ENCODE measurements at places on chromosomes 2 and 18.

DNA sequence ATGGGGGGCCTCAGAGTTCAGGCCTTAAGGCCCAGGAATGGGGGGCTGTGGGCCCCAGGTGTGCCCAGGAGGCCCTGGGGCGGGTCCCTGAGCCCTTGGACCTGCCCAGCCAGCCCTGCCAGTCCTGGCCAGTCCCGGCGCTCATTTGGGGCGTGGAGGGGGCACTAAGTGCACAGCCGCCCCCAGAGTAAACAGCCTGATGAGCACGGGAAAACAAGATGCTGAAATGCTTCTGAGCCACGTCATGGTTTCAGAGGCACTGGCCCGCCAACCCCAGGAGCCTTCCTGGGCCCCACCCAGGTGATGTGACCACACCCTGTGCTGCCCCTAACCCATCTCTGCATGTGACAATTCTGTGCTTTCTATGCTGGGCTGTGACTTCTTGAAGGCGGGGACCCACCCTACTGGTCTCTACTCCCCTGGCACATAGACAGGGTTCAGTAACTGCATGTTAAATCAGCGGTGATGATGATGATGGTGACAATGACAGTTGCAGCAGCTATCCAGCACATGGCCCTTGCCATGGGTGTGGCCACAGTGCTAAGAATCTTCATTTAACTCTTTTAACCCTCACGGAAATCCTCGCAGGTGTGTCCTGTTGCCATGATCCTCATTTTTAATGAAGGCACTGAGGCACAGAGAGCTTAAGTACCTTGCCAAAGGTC lies 28.1 kb upstream of the ASPRV1 start:
- DNase-seq, result no peak

GRCh38 chr2:200383380-200384110 lies 77.1 kb downstream of the SPATS2L start:
- no peak for DNase-seq

DNA sequence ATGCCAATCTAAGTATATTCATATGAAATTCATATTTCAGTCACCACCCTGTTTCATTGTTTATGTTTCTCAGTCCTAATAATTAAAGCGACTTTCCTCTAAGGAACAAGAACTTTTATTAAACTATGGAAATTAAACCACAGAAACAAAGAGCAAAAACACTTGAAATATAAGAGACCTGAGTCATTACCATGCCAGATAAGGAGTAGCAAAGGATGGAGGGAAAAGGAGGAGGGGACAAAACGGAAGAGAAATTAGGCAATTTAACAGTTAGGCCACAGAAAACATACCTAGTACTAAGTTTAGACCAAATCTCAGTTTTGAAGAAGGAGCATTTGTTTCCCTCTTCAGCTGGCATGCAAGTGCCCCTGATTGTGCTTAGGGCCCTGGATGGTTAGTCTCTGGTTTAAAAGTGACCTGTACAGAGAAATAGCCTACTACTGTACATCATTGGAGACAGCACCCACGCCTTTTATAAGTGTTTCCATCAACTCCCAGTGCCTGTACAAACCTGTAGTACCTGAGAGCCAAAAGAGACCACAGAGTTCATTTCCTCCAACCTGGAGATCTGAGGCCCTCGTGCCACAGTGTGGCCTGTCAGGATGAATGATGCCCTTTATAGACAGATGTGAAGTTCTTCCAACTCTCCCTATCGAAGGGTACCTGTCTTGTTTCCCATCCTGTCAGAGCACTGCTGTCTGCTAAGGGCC lies 74.5 kb downstream of the SPATS2L start:
- no peak for DNase-seq

- DNase-seq, result no peak
Observed at GRCh38 chr2:138724327-138724726, 55.9 kb downstream of the NXPH2 start.

DNA sequence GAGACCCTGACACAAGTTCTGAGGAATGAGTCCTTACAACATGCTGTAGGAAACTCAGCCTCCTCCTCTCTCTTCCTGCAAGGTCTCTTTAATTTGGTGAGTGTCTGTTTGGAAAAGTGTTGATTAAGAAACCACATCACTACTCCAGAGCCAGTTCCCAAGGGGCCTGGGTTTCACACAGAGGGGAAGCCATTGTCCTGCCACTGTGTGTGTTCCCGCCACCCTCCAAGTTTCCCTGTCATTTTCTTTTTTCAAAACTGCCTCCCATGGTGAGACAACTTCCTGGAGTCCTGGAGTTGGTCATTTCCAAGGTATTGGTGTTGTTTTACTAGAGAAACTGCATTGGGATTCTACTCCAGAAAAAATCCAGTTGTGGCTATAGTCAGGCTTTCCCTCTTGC lies 232.0 kb upstream of the PARD3B start:
- DNase-seq, result no peak

DNA sequence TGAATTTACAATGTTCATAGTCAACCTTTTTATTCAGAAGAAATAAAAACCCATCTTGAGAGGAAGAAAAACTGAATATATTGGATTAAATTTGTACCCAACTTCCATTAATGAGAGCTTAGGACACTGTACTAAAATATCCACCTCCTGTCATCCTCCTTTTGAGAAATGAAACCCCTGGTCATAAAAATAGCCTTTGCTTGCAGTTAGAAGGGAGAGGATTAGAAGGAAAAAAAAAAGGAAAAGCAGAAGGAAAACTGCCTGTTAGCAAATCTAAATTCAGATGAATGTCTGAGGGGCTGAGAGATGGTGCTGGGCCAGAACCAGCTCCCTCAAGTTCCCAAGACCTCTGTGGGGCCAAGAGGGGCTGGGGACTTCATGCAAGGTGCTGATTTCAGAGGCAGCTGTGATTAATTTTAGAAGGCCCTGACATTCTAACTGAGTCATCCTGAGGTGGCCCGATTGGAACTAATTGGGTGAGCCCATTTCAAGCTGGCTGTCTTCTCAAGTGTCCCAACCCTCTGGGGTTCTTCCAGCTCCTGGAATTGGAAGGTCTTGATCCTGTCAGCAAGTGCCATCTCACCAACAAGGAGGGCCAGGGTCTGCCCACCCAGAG lies 38.4 kb upstream of the BIN1 start:
- no peak for DNase-seq

DNA sequence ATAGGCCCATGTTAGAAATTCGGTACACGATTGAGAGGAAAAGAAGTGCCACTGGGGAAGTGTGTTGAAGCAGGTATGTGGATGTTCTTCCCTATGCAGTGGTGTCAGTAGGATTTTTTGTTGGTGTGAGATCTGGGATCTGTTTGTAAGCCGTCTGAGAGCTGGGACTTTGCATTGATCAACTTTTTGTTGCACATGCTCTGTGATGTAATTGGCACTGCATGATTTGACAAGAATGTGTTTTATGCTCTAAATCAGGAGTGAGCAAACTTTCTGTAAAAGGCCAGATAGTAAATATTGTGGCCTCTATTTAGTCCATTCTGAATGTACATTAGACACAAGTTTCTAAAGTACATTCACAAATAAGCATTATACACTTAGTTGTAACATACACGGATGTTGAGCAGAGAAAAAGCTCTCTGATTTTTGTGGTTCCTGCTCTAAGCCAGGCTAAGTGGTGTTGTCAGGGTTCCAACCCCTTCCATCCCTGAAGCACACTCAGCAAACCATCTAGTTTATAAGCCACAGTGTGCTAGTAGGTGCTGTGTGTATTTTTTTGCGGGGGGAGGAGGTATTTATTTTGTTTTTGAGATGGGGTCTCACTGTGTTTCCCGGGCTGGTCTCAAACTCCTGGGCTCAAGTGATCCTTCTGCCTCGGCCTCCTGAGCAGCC lies 235.6 kb downstream of the NEDD4L start:
- no peak for DNase-seq

DNA sequence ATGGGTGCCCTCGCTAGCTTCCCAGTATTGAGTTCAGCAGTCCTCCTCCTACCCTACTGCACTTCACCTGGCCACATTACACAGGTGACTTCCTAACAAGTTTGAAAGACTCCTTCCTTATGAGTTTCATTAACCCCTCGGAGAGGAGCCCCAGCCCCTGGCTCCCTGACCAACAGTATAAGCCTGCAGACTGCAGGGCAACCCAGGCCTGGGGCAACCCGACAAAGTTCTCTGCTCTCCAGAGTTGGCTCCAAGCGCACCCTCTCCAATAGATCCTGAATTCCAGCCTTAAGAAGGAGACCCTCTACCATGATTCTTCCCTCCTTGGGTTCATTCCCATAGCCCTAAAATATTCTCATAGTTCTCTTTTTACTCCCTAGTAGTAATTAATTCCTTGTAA lies 1162.8 kb upstream of the TMEFF2 start:
- DNase-seq, result no peak

DNA sequence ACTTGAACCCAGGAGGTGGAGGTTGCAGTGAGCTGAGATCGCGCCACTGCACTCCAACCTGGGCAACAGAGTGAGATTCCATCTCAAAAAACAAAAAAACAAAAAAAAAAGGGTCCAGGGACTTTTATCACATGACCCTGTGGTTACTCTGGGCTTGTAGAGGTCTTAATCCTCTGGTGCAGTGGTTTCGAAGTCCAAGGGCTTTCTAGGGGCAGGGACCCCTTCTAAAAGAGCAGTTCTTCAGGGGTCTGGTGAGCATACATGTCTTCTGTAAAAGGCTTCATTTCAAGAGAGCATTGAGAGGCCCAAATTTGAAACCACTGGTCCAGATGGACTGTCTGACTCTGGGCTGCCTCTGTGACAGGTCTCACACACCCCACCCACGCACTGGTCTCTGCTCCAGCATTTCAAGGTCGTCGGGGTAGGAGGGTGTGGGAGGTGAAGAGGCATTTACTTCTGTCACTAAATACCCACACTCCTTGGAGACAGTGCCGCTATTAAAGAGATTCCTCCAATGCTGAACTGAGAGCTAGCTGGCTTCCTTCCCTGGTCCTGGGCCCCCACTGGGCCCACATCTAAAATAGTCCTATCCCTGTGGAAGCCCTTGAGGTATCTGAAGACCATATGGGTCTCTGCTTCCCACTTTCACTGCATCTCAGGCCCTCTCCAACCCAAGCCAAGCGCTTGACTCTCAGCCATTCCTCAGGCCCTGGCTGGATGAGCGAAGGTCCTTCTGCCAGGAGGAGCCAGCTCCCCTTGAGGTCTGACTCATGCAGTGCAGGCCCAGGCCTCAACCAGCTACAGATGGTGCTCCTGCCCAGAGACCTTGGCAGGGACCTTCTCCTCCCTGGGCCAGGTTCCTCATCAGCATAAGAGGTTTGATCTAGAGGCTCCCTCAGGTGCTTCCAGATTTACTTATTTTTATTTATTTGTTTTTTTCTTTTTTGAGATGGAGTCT lies 44.8 kb downstream of the PAX8 start:
- DNase-seq, result no peak

DNA sequence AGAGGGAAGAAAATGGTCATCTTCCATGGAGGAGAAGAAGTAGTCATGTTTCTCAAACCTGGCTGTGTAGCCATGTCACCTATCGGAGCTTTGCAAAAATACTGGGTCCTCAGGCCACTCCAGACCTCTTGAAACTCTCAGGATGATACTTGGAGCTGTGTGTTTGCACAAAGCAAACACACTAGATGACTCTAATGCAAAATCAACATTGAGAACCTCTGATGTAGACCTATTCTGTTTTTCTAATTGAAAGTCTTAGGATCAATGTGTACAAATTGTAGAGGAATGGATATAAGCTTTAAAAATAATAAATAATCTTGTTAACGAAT lies 444.3 kb downstream of the RND3 start:
- no peak for DNase-seq

DNA sequence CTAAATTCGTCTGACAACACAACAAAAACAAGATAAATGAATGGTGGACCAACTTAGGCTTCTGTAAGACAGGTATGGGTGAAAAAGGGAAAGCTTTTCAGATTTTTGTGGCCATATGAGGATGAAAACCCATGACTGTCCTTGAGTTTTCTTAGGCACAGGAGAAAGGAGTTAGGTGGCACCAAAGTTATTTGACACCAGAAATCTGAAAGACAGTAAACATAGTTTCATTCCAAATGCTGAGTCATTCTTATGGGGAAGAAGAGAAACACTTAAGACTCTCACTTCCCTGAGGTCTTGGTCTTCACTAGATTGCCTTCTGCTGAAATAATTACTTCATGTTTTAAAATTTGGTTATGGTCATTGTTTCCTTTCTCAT lies 5.2 kb upstream of the GPD2 start:
- no peak for DNase-seq

DNA sequence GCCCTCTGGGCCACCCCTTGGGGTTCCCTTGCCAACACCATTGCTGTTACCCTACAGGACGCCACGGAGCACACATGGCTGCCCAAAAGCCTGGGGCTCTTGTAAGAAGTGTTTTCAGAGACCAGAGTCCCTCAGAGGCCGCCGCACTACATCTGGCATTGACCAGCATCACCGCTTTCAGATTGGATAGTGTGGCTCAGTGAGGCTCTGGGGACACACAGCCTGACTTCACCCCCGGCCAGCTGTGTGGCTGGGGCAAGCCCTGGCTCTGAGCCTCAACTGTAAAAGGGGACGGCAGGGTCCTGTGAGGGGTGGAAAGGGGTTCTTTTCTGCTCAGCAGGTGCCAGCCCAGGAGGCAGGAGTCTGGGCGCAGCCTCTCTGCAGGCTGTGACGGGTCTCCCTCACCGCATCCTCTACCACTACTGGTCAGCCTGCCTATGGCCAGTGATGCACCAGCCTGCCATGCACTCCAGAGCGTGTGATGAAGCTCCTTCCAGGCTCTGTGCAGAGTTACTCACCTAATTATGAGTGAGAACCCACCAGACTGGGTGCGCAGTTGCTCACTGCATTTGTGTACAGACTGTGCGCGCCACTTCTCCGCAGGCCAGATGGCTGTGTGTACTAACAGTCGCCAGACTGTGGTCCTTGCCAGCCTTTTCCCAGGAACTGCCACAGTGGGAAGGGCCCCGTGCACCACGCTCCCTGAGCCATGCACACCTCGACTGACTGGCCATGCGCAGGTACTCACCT lies 10.7 kb upstream of the OTOF start:
- DNase-seq, result no peak

- DNase-seq, result no peak
Observed at GRCh38 chr18:55477499-55477859, 110.5 kb downstream of the TCF4 start.

- no peak for DNase-seq
Observed at GRCh38 chr2:15666861-15667808, 75.5 kb downstream of the DDX1 start.

- no peak for DNase-seq
Observed at GRCh38 chr2:240325016-240326007, 110.2 kb upstream of the GPC1 start.

DNA sequence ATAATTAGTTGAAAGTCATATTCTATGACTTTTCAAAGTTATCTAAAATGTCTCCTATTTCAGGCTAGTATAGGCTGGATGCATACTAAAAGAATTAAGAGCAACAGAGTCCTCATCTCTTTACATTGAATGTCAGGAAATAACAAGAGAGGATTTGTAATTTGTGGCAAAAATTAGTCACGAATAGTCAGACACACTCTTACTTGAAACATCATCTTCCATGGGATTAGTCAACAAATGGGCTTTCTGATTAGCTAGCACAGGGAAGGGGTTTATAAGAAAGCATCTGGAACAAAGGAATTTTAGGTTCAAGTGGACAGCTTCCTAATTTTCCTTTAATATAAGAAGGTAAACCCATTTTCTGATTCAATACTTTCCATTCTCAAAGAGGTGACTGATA lies 330.3 kb upstream of the MEX3C start:
- no peak for DNase-seq

- no peak for DNase-seq
Observed at GRCh38 chr2:113281910-113282746, 3.4 kb upstream of the PAX8 start.

Data from BJ (cell line).